ENCODE measurements at places on chromosomes 5 and 9.

DNA sequence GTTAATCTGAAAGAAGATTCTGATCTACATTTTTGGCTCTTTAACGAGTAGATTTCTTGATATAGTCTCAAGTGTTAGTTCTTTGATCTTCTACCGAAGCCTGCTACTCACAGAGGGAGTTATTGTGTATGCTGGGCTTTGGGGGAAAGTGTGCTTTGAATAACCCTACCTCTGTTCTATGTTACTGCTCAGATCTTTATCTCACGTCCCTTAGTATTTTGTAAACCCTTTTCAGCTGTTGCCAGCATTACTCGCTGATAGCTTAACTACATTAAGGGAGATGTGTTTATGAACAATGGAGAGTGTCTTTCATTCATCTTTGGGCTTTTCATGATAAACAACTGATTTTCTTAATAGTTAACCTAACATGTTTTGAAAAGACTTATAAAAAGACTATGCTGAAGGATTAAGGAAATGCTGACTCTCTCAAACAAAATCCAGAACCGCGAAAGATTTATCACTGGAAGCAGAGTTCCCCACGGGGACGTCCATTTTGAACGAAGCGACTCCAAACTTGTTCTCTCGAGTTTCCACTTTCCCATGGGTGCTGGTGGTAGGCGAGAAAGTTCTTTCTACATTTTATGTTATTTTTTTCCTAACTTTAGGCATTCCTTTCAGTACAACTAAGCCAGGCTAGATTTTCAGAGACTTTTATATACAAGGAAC is 27.9 kb upstream of the ALDH1A1 start:
- no peak for DNase-seq

DNA sequence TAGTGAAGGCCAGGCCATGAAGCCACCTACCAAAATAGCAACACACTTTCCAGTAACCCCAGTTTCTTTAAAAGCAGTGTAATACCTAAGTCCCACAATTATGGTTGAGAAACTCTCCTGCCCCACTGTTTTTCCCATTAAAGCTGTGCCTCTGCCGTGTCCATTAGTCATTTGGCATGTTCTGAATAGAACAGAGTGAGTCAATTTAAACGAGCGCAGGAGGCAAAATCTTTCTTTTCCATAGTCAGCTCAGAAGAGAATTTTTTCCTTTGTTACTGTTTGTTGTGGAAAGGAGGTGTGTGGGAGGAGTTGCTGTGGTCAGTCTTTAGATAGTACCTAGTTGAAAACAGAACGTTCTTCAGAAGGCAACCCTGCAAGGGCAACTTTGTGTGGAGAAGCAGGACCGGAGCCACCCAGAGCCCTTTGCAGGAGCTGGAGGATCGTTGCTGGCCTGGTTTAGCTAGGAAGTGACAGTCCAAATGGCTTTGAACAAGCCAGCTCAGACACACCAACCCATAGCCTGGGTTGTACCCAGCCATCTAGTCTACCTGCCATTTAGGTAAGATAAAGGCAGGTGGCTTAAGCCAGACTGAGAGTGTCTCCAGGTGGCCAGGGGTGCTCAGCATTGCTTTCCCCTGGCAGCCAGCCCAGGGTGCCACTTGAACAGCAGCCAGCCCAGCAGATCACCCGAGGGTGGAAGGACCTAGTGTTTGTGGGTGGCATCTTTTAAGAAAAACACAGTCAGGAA is 30.4 kb downstream of the GADD45G start:
- DNase-seq, result no peak

DNA sequence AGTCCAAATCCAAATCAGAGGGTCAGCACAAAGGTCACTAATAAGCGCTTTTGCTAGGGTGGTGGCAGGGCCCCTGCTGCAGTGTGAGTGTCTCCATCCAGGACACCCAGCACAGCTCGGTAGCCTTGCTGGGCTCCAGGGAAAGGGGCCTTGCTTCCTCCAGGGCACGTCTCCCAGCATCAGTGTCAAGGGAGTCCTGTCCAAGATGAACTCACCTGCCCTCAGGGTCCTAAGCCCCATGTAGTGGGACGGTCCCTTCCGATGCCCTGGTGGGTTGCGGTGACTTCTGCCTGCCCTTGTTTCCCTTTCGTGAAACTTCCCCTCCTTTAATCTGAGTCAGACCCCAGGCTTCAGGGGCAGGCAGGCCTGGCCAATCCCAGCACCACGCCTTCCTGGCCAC is 101.7 kb downstream of the ZNF354C start:
- no peak for DNase-seq

DNA sequence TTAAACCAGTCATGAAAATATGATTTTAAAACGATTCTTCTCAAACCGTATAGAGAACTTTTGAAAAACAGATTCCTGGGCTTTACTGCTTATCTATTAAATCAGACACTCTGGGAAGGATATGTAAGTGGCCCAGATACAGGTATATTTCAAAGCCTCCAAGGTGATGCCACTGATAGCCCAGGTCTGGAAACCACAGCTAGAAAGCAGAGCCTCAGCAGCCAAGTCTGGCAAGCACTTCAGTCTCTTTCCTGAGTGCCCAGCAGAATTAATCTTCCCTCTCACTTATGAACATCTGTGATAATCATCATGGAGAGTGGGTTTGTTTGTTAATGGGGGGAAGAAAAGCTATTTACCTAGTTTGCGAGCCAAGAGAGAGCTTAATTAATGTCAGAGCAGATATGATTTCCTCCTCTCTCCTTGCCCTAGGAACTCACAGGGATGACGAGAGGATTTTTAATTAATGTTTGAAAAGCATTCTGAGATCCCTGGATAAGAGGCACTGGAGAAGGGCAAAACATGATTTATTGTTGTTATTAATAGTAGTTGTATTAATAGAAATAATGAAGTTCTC is 368.4 kb downstream of the TLE1 start:
- DNase-seq, result peak; percentile 2

GRCh38 chr5:159467666-159468065 is 137.4 kb upstream of the IL12B start:
- no peak for DNase-seq

DNA sequence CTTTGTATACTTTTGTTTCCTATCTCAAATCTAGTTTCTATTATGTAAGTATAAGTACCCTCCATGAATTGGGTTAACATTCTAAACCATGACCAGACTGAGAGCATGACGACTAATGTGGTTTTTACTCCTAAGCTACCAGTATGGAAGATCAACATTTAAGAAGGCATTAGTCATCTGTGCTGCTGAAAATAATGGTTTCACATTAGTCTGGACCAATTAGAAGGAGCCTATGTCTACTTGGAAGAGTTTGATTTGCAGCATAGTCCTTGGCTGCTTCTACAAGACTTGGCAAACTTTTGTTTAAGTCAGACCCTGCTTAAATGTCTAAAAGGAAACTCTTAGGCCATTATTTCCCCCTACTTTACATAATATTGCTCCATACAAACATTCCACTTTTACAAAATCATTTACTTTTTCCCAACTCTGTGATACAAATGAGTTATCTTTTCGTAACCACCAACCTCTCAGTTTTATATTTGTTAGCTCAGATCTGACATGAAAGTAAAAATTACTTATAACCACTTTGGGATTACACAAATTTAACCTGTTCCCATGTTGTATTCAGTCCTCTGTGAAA is 186.7 kb downstream of the COMMD10 start:
- no peak for DNase-seq
